ENCODE measurements at places on chromosomes 6 and 20.

DNA sequence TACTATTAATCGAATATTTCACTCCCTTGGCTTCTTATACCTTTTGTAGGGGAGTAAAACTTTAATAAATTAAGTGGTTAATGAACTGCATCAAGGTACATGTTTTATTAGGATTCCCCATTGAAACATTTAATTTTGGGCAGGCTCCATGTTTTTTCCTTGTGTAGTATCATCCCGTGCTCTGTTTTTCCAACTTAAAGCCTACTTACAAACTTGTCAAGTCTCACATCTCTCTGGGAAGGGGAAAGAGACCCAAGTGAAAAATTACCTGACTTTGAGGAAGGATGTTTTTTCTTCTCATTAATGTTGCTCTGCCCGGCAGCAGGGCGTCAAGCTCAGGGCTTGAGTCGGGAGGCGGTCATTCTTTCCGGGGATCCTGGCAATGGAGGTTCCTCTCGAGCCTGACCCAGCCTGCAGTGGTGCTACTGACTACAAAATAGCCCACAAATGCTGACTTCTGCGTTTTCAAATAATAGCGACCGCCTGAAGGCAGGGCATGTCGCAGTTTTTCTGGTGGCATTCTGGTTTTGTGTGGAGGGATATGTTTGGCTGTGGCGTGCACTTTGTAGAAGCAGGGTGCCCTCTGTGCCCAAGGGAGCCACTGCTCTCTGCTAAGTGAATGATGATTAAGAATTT lies 2.4 kb downstream of the DSP start:
- DNase-seq = no peak

- DNase-seq = no peak
Measured at GRCh38 chr20:21808863-21809664, 103.6 kb downstream of the PAX1 start.

- no peak for DNase-seq
Measured at GRCh38 chr20:3819411-3820047, 818 bp upstream of the AP5S1 start.

- DNase-seq = no peak
Measured at GRCh38 chr6:45461486-45461885, 83.8 kb upstream of the SUPT3H start.

DNA sequence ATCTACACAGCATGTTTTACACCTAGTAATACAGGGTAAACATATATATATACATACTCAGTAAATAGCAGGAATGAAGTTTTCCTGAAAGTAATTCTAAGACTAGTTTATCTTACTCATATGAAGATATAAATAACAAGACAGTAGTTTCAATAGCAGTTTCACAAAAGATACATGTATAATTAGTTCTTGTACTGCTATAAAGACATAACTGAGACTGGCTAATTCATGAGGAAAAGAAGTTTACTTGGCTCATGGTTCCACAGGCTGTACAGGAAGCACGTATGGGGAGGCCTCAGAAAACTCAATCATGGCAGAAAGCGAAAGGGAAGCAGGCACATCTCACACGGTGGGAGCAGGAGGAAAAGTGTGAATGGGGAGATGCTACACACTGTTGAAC lies 16.9 kb downstream of the RARS2 start:
- no peak for DNase-seq

DNA sequence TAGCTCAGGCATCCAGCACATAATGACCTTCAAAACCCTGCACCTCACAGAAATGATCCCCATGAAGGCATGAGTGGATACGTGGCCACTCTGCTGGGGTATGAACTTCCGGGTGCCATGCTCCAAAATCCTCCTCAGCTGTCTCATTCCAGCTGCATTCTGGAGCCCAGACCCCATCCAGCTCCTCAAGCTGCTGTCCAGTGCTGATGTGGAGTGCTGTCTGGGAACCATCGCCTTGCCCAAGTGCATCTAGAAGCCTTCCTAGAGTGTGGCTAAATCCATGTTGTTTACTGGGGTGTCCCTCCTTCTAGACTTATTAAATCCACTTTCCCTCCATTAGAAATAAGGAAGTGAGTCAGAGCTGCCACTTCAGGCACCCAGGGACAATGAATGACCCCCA lies 130.8 kb upstream of the PTPRT start:
- DNase-seq = no peak

GRCh38 chr6:108742041-108742440 lies 106.2 kb upstream of the ARMC2 start:
- no peak for DNase-seq

DNA sequence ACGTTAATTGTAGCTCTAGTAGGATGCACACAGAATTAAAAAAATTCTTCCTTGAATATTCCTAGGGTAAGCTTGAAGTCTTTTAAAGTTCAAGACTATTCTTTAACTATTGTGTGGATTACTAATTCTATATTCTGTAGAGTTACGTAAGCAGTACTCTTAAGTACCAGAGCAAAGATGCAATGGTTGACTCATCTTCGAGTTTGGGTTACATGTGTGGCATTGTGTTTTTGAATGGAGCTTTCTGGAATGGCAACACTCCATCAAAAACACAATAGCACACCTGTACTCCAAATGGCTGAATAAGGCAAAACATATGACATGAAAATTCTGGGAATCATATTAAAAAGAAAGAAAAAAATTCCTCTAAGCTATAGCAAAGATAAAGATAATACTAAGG lies 33.5 kb upstream of the CEP162 start:
- DNase-seq = no peak

DNA sequence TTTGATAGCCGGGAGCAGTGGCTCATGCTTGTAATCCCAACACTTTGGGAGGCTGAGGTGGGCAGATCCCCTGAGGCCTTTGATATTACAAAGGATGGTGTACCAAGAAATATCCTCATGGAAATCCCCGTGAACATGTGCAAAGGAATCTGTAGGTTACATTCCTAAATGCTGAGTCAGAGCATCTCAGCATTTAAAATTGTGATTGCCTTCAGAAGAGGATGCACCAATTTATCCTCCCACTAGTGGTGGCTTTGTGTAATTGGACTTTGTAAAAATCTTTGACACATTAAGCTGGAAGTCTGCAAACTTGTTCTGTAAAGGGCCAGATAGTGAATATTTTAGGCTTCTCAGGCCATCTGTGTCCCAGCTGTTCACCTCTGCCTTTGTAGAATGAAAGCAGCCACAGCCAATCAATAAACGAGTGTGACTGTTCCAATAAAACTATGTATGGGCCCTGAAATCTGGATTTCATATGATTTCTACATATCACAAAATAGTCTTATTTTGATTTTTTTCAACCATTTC lies 11.8 kb downstream of the TMEM14B start:
- no peak for DNase-seq

DNA sequence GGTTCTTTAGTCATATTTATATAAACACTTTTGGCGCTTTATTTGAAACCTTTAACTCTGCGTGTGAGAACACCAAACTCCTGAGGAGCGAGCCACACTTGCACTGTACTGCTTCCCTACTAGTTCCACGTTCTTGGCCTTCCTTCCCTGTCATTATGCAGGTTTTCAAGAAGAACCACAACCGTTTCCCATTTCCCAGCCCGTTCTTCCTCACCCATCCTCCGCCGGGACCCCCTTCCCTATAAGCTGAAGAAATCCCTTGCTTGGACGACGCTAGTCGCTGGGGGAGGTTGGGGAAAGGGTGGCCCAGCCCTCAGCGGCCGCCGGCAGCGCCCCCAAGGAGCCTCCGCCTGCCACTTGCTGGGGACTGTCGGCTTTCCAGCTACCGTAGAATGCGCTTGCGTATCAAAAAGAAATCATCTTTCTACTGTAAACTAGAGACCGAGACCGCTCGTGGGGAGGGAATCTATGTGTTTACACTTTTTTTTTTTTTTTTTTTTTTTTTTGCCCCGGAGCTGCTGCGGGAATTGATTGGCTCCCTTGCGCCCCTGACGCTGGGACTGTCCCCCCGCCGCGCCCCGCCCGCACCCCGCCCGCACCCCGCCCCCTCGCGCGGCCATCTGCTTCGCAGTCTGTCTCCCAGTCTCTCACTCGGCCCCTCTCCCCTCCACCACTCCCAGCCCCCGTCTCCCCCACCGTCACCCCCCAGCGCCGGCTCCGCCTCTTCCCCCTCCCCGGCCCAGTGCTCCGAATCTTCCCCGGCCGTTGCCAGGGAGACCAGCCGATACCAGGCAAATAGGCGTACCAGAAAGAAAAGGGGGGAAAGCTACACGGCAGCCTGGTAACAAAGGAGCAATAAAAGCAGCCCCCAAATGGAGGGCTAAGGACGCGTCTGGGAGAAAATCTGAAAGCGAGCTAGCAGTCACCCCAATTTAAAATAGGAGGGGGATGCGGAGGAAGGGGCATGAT lies 2.3 kb upstream of the MARCKS start:
- DNase-seq = no peak

DNA sequence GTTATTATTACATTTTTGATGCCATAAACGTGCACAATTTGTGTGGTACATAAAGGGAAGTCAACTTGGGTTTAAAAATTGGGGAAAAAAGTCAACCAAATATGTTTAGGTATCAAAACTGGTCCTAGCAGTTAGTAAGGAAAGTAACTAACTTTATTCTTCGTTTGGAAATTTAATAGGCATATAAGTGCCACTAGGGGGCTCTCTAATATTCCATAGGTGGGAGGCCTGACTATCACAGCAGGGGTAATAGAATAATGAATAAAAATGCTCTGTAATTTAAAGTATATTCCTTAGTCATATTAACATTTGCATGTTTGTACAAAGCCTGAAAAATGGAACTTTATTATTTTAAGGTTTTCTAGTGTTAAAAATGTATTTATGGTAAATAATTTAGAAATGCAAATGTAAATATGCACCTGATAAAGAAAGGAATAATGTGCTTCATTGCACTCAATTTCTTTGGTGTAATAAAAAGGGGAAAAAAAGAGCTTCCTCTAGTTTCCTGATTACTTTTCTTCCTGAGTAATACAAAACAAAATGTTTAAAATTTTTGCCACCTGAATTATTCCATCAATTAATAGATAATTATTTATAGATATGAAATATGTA lies 125.7 kb upstream of the HDAC2 start:
- no peak for DNase-seq

- DNase-seq = no peak
Measured at GRCh38 chr6:148736774-148737412, 9.9 kb upstream of the UST start.

GRCh38 chr6:75539136-75539535 lies 45.5 kb upstream of the FILIP1 start:
- no peak for DNase-seq

DNA sequence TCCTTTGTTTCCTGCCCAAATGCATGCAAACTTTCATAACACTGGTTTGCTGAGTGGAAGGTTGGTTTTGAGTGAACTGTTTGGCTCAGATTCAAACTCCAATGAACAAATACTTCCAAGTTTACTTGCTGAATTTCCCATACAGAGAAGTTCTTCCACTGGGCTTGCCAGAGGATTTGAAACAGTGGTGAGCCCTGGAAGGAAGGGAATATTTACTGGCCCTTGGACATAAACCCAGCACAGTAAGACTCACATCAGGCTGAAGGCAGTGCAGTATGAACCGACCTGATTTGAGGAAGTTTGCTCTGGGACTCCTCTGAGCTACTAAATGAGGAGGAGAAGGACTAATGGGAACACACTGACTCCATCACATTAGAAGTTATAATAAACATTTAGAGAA lies 3.8 kb downstream of the TRAF3IP2 start:
- no peak for DNase-seq

- no peak for DNase-seq
Measured at GRCh38 chr6:70666706-70667105, 977 bp upstream of the SMAP1 start.

GRCh38 chr6:119077643-119078375 lies 655 bp downstream of the FAM184A start:
- no peak for DNase-seq

DNA sequence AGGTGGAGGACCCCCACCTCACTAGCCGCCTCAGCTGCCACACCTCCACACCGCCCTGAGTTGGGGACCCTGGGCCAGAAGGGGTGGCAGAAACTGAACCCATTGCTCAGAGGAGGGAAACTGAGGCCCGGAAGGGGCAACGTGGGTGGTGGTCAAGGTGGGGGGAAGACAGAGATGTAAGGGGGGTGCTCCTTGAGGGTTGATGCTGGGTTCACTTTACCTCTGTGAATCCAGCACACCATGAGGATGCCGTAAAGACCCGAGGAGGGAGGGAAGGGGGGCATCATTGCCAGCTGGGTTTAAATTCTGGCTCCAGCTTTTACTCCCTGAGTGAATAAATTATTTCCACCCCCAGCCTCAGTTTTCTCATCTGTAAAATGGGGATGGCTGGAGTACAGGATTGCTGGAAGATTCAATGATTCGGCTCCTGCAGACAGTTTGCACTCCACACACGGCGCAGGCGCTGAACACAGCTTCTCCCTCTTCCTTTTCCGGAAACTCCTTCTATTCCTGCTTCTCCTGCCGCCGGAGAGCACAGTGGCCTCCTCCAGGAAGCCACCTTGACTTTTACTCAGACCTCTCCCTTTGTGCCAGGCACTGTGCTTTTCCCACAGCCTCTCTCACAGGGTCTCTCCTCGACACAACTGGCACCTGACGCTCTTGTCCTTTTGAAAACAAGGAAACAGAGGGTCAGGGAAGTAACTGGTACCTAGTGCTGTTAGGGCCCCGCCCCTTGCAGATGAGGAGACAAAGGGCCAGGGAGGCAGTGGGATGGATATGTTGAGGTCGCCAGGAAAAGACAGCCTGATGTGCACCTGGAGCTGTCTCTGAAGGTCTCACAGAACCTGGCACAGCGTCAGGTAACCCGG lies 59.4 kb downstream of the UBE2V1 start:
- no peak for DNase-seq

- DNase-seq = no peak
Measured at GRCh38 chr20:59123678-59124255, 39.9 kb upstream of the ZNF831 start.

DNA sequence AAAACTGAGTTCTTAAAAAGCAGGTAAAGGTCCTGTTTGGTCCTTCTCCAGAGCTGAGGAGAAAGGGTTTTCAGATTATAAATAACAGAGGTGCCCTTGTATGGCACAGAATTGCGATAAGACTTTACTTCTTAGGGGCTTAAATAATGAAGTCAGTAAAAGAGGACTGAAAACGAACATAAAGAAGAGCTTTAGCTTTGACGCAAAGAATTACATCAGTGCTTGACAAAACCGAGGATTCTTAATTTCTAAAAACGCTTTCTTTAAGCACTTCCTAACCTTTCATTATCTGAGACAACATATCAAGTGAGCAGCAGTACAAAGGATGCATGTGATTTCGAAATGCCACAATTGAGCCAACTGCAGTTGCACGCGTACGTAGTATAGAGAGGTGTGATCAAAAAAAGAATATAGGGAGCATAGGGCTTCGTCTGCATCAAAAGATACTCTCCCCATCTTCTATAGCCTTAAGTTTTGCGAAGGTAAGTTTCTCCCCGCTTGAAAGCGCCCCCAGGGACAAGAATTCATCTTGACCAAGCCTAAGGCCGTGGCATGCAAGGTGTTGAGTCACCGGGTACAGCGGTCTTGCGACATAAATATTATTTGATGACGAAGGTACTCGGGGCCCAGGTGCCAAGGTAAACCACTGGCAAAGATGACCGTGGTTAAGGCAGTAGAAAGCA lies 778 bp upstream of the LOC128125822 start:
- DNase-seq = peak; percentile 43

GRCh38 chr6:53476964-53477363 lies 67.9 kb downstream of the GCLC start:
- DNase-seq = no peak

All from thoracic aorta (tissue), 2 donors.